Foreskin melanocyte (primary cell): ENCODE measurements at places on chromosomes 5 and 9.

DNA sequence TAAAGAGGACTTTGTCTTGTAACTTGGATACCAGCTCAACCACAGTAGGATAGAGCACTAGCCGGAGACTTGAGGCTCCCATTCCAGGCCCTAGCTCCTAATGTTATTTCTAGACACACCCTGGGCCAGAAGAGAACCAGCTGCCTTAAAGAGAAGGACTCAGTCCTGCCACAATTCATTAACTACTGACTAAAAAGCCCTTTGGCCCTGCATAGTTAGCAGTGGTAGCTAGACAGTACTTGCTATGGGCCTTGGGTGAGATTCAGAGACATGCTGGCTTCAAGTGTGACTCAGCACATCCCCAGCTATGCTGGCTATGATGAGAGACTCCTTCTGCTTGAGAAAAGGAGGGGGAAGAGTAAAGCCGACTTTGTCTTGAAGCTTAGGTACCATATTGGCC lies 47.3 kb downstream of the TMEM167A start:
- DNase-seq = no peak

DNA sequence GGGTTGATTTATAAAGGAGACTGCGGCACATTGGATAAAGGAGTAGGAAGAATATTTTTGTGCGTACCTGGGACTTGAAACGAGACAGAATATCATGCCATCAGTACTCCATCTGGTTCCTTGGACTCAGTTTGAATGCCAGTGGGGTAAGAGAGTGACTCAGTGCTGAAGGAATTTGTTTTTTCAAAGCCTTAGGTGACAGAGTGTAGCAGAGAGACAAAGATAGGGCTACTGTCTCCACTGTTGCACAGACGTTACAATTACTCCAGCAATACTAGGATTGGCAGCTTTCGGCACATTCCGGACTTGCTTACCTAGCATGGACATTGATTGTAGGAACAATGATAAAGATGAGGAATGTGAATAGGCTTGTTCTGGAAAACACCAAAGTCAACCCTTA lies 250.7 kb downstream of the KCTD16 start:
- no peak for DNase-seq

DNA sequence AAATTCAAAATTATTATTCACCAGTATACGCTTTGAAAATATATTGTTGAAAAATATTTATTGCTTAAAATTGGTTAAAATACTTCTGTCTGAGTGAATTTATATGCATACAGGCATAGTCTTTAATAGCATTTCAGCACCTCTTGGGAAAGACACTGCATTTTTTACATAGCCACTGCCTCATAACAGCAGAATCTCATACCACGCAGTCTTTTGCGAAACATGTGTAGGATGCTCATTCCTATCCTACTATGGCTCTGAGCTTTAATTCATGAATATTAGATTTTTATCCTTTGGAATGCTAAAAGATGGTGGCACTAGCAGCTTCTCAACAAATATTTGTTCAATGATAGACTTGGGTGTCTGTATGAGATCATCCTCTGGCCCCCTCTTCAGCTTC lies 94.0 kb upstream of the SH3GL2 start:
- DNase-seq = no peak

DNA sequence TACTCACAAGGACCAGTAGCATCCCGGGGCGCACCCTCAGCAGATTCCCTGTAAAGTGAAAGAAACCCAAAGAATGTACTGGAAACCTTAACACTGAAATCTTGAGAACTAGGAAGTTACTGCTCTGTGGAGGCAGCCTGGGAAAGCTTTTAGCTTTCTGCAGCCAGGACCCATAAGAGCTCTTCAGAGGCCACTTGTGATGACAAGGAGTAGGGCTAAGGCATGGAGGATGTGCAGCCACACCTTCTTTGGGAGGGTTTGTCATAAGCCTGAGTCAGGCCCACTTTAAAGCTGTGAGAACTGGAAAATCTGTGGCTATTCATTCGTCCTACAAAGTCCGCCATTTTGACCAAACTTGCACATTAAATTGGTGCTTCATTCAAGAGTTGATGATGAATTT lies 291.1 kb upstream of the TLE4 start:
- DNase-seq = no peak

DNA sequence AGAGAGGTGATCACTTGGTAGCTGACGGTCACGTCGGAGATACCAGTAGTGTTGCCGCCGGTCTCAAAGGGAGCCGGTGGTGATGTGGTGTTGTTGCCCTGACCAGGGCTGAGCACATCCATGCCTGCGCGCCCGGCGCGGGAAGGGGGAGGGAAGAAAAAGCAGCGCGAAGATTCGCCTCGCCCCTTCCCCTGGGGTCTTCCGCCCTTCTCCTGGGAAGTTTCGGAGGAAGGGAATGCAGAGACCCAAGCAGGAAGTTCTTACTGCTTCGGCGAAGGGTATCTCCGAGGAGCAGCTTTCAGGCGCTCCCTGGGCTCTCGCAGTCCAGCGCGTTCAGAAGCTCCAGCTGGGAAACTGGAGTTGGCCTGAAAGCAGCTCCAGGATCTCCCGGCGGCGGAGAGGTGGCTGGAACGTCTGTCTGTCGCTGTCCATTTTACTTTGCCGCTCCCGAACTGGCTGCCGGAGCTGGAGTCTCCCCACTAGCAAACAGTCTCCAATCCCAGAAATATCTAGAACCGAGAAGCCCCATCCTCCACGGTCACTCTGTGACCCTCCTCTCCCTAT lies 565 bp downstream of the HTR1A start:
- DNase-seq = no peak

DNA sequence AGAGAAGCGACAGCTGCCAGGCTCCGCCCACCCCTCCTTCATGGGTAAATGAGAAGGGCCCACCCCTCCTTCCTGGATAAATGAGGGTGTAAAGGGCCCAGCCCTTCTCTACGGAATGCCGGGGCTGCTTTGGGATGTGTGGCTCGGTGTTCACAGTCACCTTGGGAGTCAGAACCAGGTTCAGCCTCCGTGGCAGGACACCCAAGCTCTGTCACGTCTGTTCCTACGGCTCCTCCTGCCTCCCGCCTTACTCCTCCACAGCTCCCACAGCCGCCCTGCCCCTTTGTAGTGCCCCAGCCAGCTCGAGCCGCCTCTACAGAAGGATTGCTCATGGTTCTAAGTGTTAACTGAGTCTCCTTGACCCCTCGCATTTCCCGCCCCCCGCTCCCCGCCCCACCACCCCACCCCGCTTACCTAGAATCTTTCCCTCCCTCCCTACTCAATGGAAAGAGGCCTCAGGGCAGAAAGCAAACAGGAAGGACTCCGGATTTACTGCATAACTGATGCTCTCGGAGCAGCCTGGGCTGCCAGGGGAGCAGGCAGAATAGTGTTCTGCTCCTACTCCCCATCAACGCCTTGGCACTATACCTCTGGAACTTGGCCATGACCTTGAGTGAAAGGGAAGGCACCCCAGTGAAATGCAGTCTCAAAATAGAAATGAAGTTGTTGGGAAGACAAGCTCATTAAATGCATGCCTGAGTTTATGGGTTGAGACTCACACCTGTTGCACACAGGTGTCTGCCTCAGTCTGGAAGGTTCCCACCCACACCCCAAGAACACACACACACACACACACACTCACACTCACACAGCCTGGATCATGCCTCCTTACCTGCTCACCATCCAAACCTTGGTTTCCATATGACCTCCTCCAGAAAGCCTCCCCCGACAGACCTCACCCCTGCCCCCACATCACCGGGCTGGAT lies 59.6 kb downstream of the NEURL1B start:
- DNase-seq = no peak

DNA sequence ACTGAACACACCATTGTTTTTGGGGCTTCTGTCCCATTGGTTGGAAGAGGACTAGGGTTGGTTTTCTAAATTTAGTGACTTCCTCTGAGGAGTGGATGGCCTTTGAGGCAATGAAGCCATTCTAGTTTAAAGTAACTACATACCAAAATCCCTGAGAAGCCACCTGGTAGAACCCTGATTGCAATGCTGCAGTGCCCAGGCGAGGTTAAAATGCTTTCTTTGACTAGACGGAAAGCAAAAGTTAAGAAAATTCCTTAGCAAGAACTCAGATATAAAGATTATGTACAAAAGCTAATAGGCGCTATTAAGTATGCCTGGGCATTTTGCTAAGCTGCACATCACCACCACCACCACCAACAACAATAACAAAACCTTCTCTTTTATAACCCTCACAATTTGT lies 20.6 kb downstream of the GLRX start:
- DNase-seq = no peak

- no peak for DNase-seq
Measured at GRCh38 chr9:99419070-99419469, 197.0 kb downstream of the SEC61B start.

GRCh38 chr5:78691084-78691960 lies 42.8 kb upstream of the LHFPL2 start:
- no peak for DNase-seq

- no peak for DNase-seq
Measured at GRCh38 chr5:74322191-74322590, 318.3 kb downstream of the ENC1 start.

DNA sequence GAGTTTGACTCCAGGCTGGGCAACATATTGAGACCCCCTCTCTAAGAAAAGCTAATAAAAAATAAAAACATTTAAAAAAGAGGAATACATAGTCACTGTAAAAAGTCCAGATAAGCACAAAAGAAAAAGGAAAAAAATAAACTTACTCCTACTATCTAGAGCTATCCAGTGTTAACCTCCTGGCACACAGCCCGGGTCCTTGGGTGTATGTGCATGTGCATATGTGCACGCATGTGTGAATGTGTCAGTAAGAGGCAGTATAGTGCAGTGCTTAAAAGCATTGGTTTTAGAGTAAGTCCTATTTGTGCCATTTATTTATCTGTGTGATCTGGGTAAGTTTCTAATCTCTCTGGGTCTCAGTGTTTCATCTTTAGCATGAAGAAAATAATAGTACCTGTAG lies 26.7 kb downstream of the FAM219A start:
- no peak for DNase-seq

- no peak for DNase-seq
Measured at GRCh38 chr9:112006361-112007020, 109.9 kb downstream of the UGCG start.
